ENCODE measurements at places on chromosomes 3 and 15. TPM values are rescaled to one million over a fixed set of nuclear protein-coding genes. Genes with fewer than 3 reads are reported as not detected.

DNA sequence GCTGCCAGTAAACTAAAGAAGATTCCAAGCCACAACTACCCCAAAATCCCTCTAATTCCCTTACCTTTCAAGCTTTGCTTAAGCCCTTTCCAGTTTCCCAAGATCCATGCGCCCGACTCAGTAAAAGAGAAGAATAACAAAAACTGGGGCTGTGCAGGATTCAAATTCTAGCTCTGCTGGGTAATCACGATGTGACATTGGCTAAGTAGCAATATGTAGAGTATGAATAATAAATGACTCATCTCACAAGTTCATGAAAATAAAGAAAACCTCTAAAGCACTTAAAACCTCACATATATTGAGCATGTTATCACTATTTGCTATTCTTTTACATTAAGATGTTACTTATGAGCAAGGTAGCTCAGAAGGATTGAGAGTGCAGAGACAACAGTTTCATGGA is 522.2 kb upstream of the ZNF717 start:
- H3K27me3 ChIP-seq, result no peaks in the 10 kb centered on the region
- no peaks in the 10 kb centered on the region for H3K4me1 ChIP-seq
- no peak overlapping the region for H3K27ac ChIP-seq

GRCh38 chr3:195259154-195259474 is 11.8 kb downstream of the XXYLT1 start:
- H3K4me3 ChIP-seq, result peak overlapping the region; percentile 67
- H3K4me1 ChIP-seq, result peaks cover 29% of the 10 kb centered on the region
- H3K36me3 ChIP-seq, result peaks cover 7% of the 10 kb centered on the region
- H3K27ac ChIP-seq, result peak overlapping the region; percentile 95
- H3K27me3 ChIP-seq, result no peaks in the 10 kb centered on the region

GRCh38 chr3:69181592-69182211 is 59.3 kb upstream of the LMOD3 start:
- no peak overlapping the region for H3K4me3 ChIP-seq
- H3K4me1 ChIP-seq, result no peaks in the 10 kb centered on the region
- H3K27ac ChIP-seq, result no peak overlapping the region
- DNase-seq, result no peak
- H3K36me3 ChIP-seq, result peaks cover 93% of the 10 kb centered on the region

- peaks cover 4% of the 10 kb centered on the region for H3K4me1 ChIP-seq
- no peaks in the 10 kb centered on the region for H3K27me3 ChIP-seq
- no peak overlapping the region for H3K4me3 ChIP-seq
- no peaks in the 10 kb centered on the region for H3K36me3 ChIP-seq
- H3K27ac ChIP-seq, result no peak overlapping the region
Measured at GRCh38 chr15:99997112-99997651, 263.9 kb upstream of the LYSMD4 start.

GRCh38 chr3:110686701-110687100 is 384.9 kb upstream of the NECTIN3 start:
- H3K36me3 ChIP-seq, result no peaks in the 10 kb centered on the region
- DNase-seq, result no peak
- H3K4me1 ChIP-seq, result no peaks in the 10 kb centered on the region
- H3K4me3 ChIP-seq, result no peak overlapping the region

DNA sequence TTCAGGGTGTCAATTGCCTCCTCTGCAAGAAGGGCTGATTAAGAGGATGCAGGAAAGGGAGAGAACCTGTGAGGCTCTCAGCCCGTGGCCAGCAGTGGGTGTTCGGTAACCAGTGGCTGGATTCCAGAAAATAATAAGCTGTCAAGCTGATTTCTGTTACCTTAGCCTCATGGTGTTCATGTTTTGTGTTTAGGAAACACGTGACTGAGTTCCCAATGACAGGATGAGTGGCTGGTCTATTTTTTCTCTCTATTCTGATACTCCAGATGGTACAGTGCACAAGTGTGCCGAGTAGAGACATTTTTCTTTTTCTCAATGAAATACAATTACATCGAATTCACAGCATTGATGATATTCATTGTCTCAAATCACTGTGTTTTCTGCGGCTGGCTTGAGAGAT is 43.6 kb downstream of the EDEM1 start:
- H3K27ac ChIP-seq, result no peak overlapping the region
- no peaks in the 10 kb centered on the region for H3K4me1 ChIP-seq
- H3K36me3 ChIP-seq, result no peaks in the 10 kb centered on the region
- H3K4me3 ChIP-seq, result no peak overlapping the region
- no peak for DNase-seq
- H3K27me3 ChIP-seq, result peaks cover 30% of the 10 kb centered on the region

DNA sequence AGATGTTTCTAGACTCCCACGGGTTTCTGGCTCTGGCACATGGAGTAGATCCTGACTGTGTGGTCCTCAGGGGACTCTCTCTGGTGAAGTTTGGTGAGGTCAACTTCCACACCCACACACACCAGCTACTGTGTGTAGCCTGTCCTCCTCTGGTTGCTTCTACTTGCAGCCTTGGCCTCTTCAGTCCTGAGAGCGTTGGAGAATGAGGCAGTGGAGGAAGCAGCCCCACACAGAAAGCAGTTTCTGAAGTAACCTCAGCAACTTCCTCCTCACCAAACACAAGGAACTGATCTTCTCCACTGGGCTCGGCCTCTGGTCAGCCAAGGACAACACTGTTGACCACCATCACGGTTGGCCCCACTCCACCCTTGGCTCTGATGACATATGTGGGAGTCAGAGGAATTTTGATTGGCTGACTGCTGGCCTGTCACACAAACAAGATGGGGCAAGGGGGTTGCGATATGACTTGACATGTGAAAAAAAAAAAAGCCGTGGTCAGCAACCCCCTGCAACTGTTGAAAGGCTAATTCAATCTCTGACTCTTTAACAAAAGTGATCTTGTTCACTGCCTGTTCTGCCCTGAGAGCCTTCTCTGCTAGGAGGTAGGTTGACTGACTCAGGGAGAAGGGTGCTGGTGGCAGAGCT is 19.6 kb downstream of the CD86 start:
- no peaks in the 10 kb centered on the region for H3K36me3 ChIP-seq
- DNase-seq, result no peak
- H3K27ac ChIP-seq, result peak overlapping the region; percentile 46
- H3K4me1 ChIP-seq, result peaks cover 9% of the 10 kb centered on the region

Gene TEX55
- not detected for total RNA-seq

Gene TOP2B
- 62.2 TPM for total RNA-seq

Gene ECE2
- total RNA-seq, result not detected

All from esophagus squamous epithelium (tissue), 5 donors.